ENCODE measurements at places on chromosomes 3 and 15.

DNA sequence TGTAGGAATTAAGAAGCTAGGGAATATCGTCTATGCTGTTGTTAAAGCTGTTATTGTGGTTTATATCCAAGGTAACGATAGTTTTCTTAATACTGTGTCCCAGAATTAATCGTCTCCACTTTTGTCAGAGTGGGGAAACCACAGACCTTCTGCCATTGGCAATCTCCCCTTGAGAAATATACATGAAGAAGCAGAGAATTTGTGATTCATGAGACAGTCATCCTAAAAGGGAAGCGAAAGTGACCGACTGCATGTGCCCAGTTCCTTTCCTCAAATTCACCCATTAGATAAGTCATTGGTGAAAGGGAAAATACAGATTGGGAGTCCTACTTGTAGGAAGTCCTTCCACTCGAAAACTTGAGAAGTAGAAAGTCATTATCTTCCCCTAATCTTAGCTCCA lies 26.6 kb downstream of the DIPK2A start:
- DNase-seq: no peak

GRCh38 chr15:98381446-98381845 lies 266.9 kb upstream of the IGF1R start:
- no peak for DNase-seq

GRCh38 chr3:194328053-194328657 lies 23.0 kb downstream of the CPN2 start:
- no peak for DNase-seq

DNA sequence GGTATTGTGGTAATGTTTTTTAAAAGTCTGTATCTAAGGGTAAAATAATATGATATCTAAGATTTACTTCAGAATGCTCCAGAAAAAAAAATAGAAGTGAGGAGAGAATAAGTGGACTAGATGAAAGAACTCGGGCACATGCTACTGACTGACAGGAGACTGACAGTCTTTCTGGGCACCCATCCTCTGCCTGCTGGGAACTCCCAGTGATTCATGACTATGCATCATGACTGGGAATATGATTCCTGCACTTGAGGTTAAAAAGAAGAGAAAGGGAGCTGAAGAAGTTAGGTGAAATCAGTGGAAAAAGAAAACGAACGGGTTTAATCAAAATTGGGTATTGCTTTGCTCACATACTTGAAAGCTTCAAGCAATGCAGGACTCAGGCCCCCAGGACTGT lies 35.7 kb upstream of the SPSB4 start:
- no peak for DNase-seq

DNA sequence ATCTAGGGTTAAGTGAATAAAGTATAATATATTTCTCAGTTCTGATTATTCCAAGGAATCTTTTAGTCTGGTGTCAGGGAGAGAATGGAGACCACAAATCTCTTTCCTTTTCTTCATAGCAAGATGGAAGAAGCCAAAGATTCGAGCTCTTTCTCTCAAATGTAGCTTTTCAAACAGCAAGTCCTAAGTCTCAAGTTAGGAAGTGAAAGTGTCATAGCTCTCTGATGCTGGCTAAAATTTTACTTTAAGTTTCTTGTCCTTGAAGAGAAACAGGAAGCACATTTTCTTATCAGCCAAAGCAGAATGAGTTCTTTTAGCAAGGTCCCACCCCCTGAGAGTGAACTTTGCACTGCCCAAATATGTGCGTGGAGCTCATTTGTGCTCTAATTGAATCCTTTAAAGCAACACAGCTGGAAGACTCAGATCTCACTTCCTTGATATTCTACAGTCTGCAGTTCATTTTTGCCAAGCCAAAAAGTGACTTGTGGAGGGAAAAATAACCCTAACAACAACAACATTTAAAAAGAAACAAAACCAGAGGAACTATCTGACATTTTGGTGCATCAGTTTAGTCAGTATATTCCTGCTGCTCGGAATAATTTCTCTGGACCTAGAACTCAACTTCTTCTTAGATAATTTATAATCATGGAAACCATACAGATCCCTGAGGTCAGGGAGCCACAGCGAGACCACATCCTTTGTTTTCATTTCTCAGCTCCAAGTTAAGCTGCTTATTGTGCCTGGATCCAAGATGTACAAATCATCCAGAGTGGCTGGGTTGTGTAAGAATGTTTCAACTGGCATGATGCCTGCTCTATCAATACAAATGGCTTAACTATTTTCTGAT lies 238.7 kb upstream of the P2RY1 start:
- no peak for DNase-seq

DNA sequence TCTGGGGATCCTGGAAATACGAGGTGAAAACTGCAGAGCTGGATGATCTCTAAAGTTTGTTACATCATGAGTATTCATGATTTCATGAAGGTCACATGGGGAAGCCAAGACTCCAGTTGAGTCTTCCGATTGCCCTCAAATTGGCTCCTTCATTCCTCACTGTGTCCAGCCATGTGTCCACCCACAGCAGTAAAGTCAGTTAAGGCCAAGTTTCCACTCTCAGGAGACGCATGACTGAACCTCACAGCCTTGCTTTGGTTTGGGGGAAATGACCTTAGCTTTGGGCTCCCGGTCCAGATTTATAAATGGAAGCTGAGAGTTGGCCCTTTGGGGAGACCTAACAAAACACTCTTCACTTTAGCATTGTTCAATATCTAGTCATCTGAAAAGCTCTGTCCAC lies 289.7 kb upstream of the MCTP2 start:
- no peak for DNase-seq

DNA sequence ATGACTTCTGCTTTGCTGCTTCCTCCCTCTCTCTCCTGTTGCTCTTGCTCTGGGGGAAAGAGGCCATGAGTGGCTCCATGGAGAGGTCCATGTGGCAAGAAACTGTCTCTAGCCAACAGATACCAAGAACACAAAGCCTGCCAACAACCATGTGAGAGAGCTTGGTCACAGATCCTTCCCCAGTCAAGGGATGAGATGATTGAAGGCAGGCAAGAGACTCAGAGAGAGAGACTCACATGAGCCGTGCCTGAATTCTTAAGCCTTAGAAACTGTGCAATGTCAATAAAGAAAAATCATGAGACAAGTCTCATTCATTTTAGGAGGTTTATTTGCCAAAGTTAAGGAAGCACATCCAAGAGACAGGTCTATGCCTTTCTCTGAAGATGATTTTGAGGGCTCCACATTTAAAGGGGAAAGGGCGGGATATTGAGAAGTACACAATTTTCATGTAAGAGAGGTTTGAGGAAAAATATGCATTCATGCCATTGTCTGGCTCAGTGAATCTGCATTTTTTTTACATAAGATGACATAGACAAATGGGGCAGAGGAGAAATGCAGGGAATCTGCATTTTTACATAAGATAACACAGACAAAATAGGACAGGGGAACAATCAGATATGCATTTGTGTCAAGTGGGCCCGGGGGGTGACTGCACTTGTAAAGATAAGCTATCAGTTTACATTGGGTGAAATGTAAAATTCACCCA lies 59.5 kb upstream of the SUCLG2 start:
- no peak for DNase-seq

- DNase-seq: no peak
Observed at GRCh38 chr3:52092891-52093290, 36.5 kb upstream of the DUSP7 start.

DNA sequence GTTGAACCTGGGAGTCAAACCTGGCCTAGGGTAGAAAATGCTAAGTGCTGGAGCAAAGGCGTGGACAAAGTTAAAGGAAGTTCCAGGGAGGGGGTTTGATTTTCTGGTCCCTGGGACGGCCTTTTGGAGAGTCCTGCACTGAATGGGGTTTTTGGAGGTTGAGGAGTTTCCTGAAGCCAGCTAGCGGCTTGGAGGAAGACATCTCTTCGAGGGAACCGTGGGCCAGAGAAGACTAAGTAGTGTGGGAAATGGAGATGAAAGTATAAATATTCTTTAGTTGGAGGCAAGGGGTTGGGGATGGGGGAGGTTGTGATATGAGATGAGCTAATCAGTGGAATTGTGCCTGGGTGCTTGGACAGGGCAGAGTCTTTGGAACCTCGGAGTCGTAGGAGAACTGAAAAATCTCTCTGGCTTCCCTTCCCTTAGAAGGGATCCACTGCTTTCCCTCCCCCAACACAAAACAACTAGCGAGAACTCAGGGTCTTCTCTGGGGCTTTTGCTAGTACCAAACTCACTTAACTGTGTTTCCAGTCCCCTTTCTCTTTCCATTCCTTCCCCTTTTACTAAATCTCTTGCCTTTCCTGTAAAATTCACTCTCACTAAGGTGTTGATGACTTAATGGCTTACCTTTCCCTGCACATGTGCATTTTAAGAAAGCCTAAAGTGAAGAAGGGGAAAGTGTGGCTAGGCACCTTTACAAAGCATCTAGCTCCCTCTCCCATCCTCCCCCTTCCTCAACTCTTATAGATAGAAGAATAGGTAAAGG lies 1.0 kb downstream of the LPP start:
- DNase-seq: no peak

DNA sequence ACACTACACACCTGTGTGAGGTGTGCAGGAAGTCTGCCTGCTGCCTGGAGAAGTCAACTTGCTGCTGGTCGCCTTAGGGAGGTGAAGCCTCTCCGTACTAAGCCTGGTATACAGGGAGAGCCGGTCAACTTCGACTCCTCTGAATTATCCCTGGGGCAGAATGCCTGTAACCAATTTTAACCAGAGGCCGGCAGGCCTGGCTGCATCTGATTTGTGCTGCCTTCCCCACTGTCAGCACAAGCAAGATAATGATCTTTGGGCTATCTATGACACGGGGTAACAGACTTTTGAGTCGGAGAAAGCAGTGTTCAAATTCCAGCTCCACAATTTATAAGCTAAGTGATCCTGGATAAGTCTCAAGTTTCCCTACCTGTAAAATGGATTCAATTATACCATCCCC lies 42.3 kb downstream of the MAGEF1 start:
- DNase-seq: no peak

GRCh38 chr3:53142986-53143385 lies 12.8 kb upstream of the RFT1 start:
- DNase-seq: no peak

- DNase-seq: no peak
Observed at GRCh38 chr15:63615935-63616334, 18.7 kb downstream of the FBXL22 start.

- no peak for DNase-seq
Observed at GRCh38 chr15:91783008-91783407, 70.5 kb upstream of the SLCO3A1 start.

GRCh38 chr3:100796556-100796955 lies 87.3 kb downstream of the TFG start:
- DNase-seq: no peak

GRCh38 chr3:128432971-128433836 lies 33.5 kb downstream of the DNAJB8 start:
- peak; percentile 42 for DNase-seq

DNA sequence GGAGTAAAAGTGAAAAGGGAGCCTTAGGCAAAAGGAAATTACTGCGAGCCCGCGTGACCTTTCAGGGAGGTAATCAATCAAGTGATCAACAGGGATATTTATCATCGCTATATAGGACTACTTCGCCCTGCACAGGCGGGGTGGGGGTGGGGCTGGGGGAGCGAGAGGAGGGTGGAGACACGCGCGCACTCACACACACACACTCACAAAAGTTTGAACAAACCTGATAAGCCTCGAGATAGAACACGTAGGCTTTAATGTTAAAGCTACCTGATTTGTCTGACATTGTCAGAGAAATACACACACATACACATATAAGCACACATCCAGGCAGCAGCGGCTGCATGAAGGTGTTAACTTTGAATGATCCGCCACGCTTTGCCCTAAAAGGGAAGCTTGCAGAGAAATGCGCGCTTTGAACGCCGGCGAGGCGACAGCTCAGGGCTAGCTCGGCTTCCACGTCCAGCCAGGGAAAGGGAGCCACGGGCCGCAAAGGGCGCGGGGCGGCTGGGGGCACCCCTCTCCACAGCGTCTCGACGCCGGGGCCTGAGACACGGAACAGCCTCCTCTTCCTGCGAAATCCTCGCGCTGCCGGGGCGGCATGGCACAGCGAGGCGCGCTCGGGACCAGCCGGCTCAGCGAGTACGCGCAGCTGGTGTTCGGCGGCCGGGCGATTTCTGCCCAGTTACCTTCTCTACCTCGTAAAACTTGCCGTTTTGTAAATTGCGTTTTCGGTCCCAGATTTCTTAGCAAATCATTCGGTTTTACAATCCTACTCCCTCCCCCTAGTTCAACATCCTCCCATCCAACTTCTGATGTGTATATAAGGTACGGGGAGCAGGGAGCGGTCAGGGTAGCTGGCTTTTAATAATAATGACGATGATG lies 4.8 kb upstream of the MECOM start:
- peak; percentile 30 for DNase-seq

DNA sequence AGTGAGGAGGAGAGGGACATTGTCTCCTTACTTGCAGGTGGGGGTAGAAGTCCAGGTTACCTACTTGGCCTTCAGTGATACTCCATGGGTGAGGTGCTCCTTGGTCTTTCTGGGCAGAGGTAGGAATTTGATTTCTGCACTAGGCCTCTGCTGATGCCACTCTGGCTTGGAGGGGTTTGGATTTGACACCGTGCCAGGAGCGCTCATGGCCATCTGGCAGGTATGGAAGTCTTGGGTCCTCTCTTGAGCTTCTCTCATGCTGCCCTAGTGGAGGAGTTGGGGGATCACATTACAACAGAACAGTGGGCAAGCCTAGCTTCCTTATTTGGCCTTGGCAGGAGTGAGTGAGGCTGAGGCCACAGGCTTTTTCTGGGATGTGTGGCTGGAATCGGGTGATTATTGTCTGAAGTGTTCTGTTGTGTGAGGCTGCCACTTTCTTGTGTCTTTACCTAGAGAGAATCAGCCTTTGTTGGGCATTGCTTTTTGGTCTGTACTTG lies 525.0 kb downstream of the GABRG3 start:
- DNase-seq: no peak

GRCh38 chr15:83919319-83919830 lies 265.5 kb downstream of the ADAMTSL3 start:
- no peak for DNase-seq

DNA sequence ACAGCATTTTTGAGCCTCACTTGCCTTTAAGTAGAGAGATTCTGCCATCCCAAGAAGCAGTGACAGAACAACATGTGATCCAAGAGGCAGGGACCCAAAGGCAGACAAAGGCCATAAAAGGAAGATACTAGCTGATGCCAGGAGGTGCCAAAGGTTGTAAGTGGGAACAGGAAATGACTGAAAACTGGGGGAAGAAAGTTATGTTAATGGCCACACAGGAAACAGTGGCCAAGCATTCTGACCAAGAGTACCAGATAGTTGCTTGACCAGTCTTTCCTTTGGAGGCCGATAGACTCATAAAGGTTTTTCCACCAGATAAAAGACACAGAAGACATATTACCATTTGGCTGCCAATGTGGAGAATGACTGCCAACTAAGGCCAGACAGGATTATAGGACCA lies 274.5 kb upstream of the PEX5L start:
- no peak for DNase-seq

DNA sequence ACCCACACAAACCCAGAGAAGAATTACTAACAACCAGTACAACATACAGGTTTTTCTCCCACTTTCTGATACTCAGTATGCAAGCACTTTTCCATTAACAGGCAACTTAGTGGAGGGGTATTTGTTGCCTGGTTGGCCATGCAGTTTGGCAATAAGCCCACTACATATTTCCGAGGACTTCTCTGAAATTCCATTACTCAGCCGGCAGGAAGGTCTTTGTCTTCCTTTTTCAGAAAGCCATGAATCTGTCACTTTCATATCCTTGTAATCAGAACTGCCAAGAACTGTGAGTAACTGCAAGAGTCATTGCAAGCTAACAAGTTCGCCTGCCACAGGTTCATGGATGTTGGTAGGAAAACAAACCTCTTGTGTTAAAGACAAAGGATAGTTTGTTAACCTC lies 422.3 kb upstream of the ROBO1 start:
- no peak for DNase-seq

- no peak for DNase-seq
Observed at GRCh38 chr3:195416795-195417194, 26.0 kb downstream of the ACAP2 start.

All from WERI-Rb-1 (cell line).